Brain microvascular endothelial cell (primary cell): ENCODE measurements at places on chromosomes 7 and 10.

DNA sequence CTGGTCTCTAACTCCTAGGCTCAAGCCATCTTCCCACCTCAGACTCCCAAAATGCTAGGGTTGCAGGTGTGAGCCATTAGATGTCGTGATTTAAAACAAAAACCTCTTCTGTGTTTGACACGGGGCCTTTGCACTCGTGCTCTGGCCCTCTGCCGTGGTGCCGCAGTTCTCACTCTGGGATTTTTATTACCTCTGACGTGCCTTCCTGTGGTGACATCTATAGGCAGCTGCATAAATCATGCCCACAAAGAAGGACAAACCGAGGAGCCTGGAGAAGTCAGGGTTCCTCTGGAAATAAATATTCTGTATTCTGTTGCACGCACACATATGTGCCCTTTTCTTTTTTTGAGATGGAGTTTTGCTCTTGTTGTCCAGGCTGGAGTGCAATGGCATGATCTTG lies 25.9 kb upstream of the OCM start:
- DNase-seq: no peak

GRCh38 chr7:24455813-24456525 lies 117.3 kb upstream of the PALS2 start:
- DNase-seq: no peak

- no peak for DNase-seq
Measured at GRCh38 chr10:110404825-110405224, 92.9 kb upstream of the DUSP5 start.

GRCh38 chr7:74202841-74203556 lies 6.8 kb upstream of the LAT2 start:
- no peak for DNase-seq

GRCh38 chr7:44912775-44913347 lies 27.5 kb upstream of the PURB start:
- no peak for DNase-seq

DNA sequence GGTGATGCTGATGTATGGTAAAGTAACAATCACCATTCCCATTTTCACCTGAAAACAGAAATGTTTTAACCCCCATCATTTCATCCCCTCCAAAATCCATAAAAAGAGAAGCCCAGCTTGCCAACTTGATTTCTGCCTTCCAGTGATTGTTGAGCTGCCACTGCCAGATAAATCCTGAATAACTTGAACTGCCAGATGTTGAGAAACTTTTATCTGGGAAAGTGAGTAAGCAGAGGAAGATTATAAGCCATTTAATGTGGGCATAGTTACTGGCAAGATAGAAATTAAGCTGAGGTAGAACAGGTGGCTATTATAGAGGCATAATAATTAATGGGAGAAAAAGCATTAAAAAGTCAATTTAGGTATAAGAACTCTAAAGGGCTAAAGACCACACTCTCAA lies 534.1 kb downstream of the ANKRD7 start:
- no peak for DNase-seq

GRCh38 chr7:120733143-120733542 lies 124.8 kb downstream of the TSPAN12 start:
- DNase-seq: peak; percentile 84

GRCh38 chr7:40499718-40500117 lies 364.9 kb downstream of the SUGCT start:
- DNase-seq: no peak

- no peak for DNase-seq
Measured at GRCh38 chr7:141915565-141915964, 634 bp upstream of the OR9A4 start.

GRCh38 chr7:137878333-137878961 lies 31.7 kb upstream of the DGKI start:
- peak; percentile 30 for DNase-seq

DNA sequence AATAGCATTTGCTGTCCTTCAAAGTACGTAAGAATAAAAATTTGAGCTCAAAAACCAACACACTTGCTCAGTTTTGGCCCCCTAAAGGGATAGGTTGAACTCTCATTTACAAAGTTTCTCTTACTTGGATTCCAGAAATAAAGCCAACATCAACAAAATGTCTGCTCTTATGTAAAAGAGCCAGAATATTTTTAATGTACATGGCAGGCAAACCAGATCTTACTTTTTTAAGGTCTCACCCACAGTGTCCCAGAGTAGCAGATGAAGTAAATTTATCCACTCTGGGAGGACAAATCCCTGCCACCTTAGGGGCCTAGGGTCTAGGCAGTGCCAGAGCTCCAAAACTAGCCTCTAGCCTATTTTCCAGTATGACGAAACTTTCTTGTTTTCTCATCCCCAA lies 159.6 kb downstream of the SKAP2 start:
- DNase-seq: no peak

DNA sequence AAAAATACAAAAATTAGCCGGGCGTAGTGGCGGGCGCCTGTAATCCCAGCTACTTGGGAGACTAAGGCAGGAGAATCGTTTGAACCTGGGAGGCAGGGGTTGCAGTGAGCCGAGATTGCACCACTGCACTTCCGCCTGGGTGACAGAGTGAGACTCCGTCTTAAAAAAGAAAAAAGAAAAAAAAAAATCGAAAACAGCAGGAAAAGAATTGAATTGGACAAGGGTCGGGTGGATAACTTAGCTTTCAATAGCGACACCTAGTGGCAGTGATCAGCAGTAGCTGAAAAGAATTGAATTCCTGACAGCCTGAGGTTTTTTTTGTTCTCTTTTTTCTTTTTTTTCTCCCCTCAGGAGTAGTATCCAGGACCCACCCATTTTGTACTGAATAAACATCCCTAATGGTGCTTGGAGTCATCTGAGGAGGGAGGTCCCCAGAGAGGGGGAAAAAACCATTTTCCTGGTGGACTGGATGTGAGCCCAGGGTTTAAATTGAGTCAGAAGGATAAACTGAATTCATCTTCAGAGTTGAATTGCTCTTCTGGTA lies 55.1 kb downstream of the CYCS start:
- peak; percentile 67 for DNase-seq

GRCh38 chr7:100678291-100678984 lies 4.9 kb downstream of the GNB2 start:
- no peak for DNase-seq

GRCh38 chr10:116761883-116762282 lies 19.5 kb upstream of the HSPA12A start:
- no peak for DNase-seq

DNA sequence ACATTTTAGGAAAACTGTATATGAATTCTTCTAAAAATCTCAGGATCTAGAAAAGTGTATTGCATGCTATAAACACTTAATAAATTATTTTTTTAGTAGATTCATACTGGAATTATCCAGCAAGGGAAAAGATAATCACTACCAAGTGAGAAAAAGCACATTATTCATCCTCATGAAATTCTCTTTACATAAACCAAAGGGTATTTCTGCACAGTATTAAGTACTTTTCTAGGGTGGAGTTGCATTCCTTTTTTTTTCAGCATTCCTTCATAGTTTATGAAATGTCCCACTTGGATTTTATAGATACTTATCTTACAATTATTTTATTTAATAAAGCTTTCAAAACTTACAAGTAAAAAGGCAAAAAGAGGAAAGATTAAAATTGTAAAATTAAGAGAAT lies 403.3 kb downstream of the HGF start:
- DNase-seq: no peak

- DNase-seq: no peak
Measured at GRCh38 chr10:85222300-85222699, 893.9 kb downstream of the CCSER2 start.

GRCh38 chr10:14123139-14123538 lies 207.6 kb downstream of the FRMD4A start:
- DNase-seq: no peak

DNA sequence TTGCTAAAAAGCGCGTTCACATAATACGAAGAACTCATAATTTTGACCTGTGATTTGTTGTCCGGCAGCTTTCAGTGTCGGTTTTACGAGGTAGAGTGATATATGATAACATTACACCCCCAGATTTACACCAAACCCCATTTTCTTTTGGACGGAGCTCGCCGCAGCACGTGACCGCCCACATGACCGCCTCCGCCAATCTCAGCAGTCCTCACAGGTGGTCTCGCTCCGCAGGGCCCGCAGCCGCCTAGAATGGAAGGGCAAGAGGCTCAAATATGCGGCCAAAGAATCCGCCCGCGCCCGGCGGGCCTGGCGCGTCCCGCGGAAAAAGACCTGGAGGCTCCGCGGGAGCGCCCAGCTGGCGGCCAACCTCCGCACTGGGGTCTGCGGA lies at the start of gene HOXA7:
Gene HOXA7, minus strand, starts transcription at position 168 of the 391 bp plus-strand sequence. Its CDS starts 130 bp downstream, at position 38.
- DNase-seq: no peak

DNA sequence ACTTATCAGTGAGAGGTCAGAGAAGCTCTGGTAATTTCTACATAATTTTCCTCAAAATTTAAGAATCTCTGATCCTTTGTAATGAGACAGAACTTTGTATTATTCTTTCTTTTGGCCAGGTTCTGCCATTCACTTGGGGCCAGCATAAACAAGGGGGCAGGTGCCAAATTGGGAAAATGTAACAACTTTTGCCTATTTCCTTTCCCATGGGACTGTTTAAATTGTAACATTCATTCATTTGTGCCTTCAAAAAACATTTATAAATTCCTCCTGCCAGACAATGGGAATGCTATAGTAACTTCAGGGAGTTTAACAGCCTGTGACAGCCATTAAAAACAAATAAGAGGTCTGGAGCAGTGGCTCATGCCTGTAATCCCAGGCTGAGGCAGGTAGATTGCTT lies 12.4 kb downstream of the DYNC1I1 start:
- no peak for DNase-seq

DNA sequence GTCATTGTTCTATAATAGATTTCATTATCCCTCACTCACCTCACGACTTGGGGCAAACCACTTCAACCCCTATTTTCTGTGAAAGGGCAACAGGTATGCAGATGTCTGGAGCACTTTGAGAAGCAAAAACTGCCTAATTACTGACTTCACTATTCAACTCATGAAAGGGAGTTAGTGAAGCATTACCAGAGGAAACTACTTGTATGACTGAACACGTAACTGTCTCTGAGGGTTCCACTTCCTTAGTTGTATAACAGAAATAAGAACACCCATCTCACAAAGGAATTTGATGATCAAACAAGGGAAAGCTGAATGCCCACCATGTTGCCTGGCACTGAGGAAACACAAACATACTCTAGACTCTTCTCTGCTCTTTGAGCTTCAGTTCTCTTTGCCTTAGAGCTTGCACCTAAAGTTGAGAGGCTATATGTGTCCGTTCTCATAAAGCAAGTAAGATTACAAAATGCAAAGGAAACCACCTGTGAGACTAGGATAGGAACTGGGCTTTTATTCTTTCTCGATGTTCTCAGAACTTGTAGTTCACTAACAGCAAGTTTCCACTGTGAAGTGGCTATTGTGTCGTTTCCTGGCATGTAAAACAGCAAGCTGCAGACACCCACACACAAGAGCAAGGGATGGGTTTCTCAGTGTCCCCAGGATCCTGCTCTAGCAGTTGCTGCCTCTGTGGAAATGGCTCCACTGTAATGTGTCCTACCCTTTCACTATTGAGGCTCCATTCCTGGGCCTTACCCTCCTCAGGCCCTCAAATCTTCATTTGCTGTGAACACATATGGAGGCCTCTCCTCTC lies 2.6 kb downstream of the TMEM243 start:
- no peak for DNase-seq

DNA sequence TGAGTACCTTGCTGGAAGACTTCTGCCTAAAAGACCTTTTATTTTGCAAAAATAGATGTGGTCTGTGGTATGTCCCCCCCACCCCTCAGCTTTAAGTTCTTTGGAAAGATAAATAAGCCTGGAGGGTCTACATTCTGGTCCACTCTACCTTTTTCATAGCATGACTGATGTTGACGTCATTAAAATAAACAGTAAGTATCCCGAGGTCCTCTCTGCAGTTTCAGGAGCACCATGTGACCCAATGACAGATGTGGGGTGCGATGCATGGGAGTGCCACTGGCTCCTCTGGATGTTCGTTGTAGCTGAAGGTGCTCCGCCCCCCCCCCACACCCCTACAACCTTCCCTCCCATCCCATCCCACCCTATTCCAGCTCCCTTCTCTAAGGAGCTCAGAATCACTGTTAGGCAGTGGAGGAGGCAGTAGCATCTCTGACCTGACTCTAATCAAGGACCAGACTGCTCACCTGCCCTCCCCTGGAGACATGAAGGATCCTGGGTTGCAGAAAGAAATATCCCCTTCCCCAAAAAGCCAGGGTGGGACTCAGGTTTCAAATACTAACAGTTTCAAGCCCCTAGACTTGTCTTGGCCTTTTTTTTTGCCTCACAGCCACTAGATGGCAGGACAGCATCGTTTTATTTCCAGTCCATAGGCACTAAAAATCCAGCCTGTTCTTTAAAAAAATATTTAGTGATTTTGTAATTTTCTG lies 25.1 kb downstream of the CASP7 start:
- peak; percentile 18 for DNase-seq

DNA sequence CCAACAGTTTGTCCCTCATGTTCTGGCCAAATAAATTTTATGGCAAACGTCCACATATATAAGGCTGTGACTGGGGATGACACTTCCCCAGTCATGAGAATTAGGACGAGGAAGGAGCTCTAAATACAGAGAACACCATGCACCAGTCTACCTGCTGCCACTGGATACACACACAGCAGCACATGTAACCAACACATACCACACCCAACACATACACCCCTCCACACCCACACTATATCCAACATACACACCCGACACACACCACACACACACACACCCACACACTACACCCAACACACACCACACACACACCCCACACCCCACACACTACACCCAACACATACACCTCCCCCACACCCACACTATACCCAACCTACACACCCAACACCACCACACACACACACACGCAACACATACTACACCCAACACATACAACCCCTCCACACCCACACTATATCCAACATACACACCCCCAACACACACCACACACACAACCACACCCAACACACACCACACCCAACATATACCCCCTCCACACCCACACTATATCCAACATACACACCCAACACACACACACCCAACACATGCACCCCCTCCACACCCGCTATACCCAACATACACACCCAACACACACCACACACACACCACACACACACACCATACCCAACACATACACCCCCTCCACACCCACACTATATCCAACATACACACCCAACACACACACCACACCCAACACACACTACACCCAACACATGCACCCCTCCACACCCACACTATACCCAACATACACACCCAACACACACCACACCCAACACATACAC lies 74.1 kb downstream of the HIPK2 start:
- DNase-seq: no peak

DNA sequence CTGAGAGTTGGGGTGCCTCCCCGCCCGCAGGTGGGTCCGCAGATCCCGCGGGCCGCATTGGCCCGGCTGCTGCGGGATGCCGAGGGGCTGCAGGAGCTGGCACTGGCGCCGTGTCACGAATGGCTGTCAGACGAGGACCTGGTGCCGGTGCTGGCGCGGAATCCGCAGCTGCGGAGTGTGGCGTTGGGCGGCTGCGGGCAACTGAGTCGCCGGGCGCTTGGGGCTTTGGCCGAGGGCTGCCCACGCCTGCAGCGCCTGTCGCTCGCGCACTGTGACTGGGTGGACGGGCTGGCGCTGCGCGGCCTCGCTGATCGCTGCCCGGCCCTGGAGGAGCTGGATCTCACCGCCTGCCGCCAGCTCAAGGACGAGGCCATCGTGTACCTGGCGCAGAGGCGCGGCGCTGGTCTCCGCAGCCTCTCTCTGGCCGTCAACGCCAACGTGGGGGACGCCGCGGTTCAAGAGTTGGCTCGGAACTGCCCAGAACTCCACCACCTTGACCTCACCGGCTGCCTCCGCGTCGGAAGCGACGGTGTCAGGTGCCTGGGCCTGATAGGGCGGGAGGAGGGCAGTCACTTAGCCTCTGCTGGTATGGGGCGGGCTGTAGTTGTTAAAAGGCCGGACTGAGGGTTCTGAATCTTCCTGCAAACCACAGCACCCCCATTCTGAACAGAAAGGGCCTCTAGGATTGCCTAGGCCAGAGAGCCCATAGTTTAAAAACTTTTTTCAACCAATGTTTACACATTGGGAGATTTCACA lies 1.3 kb downstream of the FBXL15 start:
- DNase-seq: no peak
